NCI-H526 treated with DMSO at 0.1 percent for 48 hours (cell line): ENCODE measurements at places on chromosomes 1 and 21.

DNA sequence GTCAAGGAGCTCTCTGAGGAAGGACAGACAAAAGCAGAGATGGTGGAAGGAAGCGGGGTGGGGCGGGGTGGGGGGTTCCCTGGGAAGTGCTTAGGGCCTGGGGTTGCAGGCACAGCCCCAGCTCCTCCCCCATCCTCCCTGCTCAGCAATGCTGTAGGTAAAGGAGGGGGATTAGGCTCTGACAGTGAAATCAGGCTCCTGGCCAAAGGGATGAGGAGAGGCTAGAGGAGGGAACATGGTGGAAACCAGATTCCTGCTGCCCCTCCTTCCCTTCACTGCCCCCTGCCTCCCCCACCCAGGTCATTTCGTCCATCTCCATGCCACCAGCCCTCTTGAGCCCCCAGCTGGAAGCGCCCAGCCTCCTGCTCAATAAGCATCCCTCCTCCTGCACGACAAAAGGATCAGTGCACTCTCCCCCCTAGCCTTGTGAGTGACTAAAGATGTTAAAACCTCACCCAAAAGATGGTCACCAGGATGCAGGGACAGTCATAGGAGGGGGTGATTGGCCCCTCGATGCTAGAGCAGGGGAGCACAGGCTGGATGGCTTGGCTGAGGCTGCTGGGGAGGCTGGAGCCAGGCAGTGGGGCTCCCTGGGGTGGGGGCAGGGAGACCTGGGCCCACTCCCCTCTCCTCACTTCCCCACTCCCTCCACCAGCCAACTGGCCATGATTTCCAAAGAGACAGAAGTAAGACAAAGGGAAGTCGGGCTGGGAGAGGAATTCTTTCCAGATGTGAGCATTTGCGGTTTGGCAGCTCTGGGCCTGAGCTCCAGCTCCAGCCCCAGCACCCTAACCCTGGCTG lies 2.2 kb upstream of the CRABP2 start:
- DNase-seq, result no peak

GRCh38 chr21:37159053-37159776 lies 86.2 kb downstream of the TTC3 start:
- no peak for DNase-seq

GRCh38 chr1:176216031-176216430 lies 8.9 kb upstream of the COP1 start:
- DNase-seq, result no peak

DNA sequence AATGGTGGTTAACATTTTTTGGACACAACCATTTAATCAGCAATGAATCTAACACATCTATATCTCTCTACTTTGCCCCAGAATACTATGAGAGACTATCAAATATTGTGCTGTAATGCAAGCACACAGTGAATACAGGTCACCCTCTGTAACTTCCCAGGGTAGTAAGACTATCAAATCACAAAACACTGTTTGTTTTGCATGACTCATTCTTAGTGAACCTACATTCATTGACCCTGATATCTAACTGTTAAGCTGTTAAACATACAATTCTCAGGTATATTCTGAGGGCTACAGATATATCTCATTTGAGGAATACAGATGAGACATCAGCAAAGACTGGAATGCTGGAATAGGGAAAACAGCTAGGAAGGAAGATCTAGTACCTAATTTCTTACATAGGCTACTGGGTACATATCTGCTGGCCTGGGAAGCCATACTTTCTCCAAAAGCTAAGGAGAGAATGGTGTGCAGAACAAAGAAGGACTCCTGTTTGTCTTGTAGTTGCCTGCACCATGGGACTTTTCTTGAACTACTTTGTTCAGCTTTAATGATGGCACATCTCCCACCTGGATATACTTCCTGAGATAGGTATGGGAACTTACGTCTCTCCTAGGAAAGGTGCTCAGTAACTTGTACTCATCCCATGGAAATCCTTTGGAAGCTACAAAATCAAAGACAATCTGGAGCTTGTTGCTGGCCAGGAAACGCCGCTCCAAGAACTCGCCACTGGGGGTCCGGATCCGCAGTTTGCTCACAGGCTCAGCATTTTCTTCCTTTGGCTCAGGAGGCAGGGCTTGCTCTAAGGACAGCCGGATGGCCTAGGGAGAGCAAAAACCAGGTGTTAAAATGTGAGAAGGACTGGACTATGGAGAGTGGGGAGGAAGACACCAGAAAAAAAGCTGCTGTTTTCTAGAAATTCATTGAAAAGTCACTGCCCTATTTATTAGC lies 51.9 kb upstream of the DMRTA2 start:
- DNase-seq, result no peak

- no peak for DNase-seq
Measured at GRCh38 chr1:147083919-147084272, 88.4 kb downstream of the PRKAB2 start.

- DNase-seq, result no peak
Measured at GRCh38 chr1:248821101-248821500, 4.6 kb downstream of the SH3BP5L start.

DNA sequence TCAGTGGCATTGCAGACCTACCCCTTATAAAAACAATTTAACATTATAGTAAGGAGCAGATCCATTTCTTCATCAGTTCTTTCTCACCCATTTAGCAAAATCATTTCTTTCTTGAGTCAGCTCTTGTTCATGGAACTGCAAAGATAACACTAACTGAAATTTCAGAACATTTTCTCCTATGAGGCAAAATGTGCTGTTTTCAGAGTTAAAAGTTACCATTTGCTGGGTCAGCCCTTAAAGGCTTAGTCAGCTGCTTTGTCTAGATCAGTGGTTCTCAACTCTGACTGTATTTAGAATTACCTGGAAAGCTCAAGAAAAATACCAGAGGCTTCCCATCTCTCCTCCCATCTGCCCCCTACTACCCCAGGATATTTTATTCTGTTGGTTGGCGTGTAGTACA lies 12.2 kb downstream of the METTL13 start:
- DNase-seq, result no peak

DNA sequence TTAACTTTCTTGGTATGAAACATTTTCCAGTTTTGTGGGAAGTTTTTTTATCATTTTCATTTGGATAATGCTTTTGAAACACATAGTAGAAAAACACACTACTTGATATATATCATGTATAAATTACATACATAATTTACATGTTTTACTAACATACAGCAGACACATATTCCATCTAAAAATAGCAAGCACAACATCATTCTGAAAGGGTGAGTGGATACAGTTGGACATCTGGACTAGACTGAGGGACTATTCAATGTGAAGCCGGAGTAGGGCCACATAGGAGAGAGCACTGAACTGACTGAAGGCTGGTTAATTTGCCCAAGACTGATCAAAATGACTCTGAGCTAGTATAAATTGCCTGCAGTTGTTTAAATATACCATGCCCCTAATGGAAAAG lies 11.7 kb downstream of the CDKN2C start:
- no peak for DNase-seq

GRCh38 chr1:233675446-233675845 lies 61.5 kb downstream of the KCNK1 start:
- no peak for DNase-seq

DNA sequence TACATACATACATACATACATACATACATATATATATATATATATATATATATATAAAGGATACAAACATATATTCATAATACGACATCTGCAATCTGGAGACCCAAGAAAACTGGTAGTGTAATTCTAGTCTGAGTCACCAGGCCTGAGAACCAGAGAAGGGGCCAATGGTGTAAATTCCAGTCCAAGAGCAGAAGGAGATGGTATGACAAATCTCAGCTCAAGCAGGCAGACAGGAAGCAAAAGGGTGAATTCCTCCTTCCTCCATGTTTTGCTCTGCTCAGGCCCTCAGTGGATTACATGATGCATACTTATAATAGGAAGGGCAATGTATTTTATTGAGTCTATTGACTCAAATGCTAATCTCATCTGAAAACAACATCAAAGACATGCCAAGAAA lies 1060.4 kb upstream of the TMPRSS15 start:
- no peak for DNase-seq

DNA sequence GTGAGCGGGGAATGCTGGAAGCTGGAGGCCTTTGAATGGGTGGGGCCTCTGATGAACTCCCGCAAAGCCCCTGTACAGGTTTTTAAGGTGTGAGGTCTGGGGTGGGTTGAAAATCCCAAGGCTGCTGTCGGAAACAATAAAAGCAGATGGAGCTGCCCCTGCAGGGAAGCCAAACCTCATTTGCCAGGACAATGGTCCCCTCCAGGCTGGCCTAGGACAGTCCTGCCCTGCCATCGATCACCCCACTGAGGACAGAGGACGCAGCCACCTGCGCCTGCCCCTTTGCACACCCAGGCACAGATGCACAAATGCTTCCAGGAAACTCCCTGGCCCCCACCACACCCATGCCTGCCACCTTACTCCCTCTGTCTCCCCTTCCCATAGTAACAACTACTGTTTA lies 4.4 kb downstream of the DRAXIN start:
- DNase-seq, result no peak

- DNase-seq, result no peak
Measured at GRCh38 chr1:228488125-228488817, 1.1 kb downstream of the RNF187 start.

DNA sequence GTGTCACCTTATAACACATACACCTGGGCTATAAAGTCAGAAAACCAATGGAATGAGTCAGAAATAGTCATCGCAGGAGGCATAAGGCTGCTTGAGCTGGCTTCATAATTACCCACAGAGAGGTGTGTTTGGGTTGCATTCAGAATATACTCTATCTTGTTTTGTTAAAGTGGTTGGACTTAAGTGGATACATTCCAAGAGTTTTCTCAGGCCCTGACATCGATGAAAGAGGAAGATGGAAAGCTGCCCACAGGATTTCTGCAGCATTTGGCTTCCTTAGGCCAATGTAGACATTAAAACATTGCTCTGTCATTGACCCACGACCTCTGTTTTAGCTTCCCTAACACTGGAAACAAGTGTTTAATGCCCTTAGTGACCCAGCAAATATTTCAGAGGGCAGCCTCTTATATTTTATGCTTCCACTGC lies 18.6 kb upstream of the BCL10 start:
- no peak for DNase-seq

- DNase-seq, result no peak
Measured at GRCh38 chr1:61481315-61481715, 243.6 kb downstream of the TM2D1 start.

GRCh38 chr21:23887725-23888306 lies 1719.5 kb downstream of the MRPL39 start:
- DNase-seq, result no peak

- DNase-seq, result no peak
Measured at GRCh38 chr1:243792891-243793290, 57.2 kb downstream of the AKT3 start.

DNA sequence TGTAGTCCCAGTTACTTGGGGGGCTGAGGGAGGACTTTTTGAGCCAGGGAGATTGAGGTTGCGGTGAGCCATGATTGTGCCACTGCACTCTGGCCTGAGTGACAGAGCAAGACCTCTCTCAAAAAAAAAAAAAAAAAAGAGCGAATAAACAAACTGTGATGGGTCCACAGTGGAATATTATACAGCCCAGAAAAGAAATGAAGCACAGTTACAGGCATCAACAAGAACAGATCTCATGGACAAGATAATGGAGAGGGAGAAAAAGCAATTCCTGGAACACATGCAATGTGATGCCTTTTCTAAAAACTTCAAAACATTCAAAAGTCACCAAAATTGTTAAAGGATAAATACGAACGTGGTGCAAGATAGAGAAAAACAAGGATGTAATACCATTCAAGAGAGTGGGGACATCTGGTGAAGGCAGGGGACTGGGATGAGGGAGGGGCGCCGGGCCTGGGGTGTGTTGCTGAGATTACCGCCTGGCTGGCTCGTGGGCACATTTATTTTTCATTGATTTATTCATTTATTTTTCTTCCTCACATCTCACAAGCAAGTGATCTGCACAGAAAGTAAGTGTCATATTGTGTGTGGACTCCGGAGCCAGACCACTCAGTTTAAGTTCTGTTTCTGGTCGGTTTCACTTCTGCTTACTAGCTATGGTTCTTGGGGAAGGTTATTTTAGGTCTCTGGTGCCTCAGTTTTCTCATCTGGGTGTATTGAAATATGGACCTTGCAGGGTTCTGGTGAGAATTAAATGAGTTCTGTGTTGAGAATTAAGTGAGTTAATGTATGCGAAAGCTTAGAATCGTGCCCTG lies 30.1 kb downstream of the ABCG1 start:
- no peak for DNase-seq

DNA sequence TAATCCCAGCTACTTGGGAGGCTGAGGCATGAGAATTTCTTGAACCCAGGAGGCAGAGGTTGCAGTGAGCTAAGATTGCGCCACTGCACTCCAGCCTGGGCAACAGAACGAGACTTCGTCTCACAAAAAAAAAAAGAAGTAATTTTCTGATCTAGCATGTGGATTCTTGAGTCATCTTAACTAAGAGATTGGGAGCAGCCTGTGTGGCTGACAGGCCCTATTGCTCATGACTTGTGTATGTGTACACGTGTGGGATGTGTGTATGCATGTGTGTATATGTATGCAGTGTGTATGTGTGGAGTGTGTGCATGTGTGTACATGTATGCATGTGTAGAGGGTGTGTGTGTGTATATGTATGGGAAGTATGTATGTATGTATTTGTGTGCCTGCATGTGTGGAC lies 29.5 kb downstream of the DOP1B start:
- no peak for DNase-seq

- DNase-seq, result no peak
Measured at GRCh38 chr1:180793451-180793850, 119.2 kb upstream of the KIAA1614 start.

DNA sequence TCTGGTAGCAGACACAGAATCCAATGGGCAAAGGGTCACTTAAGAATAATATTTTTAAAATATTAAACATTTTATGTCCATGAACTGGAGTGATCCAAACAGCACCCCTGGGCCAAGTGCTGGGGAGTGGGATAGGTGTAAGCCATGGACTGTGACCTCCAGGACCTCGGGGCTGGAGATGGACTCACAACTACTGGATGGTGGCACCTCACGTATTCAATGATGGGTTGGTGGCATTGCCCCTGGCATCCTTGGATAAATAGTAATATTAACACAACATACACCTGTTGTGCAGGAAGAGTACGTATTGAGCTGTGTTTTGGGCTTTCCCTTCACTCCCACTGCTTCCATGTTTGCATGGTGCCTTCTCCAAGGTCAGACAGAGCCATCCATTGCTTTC lies 39.3 kb upstream of the TENT5C start:
- DNase-seq, result no peak

GRCh38 chr1:55070293-55071164 lies 31.2 kb downstream of the PCSK9 start:
- DNase-seq, result no peak

- no peak for DNase-seq
Measured at GRCh38 chr1:38651669-38652068, 207.9 kb downstream of the RRAGC start.

GRCh38 chr1:181660621-181661020 lies 177.3 kb downstream of the CACNA1E start:
- no peak for DNase-seq
